ENCODE measurements at places on chromosomes 2 and 18. TPM values are rescaled to one million over a fixed set of nuclear protein-coding genes. Genes with fewer than 3 reads are reported as not detected.

DNA sequence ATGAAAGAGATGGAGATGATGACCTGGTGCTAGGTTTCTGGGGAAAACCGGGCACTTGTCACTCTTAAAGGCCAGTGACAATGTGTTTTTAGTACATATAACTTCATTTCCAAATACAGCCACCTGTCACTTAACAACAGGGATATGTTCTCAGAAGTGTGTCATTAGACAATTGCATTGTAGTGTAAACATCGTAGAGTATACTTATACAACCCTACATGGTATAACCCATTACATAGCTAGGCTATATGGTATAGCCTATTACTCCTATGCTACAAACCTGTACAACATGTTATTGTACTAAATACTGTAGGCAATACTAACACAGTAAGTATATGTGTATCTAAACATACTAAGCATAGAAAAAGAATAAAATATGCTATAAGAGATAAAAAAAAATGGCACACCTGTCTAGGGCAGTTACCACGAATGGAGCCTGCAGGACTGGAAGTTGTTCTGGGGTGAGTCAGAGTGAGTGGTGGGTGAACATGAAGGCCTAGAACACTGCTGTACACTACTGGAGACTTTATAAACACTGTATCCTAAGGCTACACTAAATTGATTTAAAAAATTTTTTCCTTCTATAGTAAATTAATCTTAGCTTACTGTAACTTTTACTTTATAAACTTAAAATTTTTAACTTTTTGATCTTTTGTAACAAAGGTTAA, 123.2 kb downstream of the THADA start:
- H3K27me3 ChIP-seq: no peaks in the 10 kb centered on the region
- H3K4me3 ChIP-seq: no peak overlapping the region
- H3K4me1 ChIP-seq: peaks cover 11% of the 10 kb centered on the region

DNA sequence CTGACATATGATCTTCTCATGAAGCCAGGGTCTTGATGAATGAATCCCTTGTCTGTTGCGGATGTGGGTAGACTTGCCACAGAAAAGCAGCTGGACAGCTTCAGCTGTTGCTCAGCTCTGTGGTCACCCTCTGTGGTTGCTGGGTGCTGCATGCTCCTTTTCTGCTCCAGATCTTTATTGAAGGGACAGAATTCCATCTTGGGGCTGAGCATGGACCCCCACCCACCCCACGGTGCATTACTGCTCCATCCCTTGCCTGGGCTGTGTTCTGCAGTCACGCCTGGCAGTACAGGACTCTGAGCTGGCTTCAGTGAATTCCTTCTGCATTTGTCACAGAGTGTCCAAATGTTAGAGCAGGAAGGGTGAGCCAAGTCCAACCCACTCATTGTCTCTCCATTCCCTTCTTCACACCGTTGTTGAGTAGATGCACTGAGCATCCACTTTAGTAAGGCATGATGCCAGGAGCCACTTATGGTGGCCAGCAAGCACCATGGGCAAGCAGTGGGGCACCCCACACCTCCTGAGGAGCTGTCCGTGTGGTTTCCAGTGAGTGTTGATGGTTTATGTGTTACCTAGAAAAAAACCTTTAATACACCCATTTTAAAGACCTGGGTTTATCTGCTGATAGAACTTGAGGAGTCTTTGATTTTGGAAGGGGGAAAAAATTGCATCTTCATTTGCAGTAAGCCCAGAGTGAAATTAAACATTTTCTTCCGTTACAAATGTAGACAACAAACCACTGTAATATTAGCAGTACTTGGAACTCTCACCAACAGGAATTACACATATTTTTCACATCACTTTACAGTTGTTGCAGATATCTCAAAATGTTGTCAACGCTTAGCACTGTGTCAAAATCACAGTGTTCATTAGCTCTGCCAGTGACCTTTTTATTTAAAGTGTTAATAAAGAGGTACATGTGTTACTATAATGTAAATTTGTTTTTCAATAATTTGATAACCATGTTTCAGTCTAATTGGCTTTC, 14.7 kb upstream of the ITGB6 start:
- peak; percentile 90 for DNase-seq
- no peak overlapping the region for H3K4me3 ChIP-seq
- H3K27me3 ChIP-seq: no peaks in the 10 kb centered on the region
- H3K4me1 ChIP-seq: peaks cover 12% of the 10 kb centered on the region

GRCh38 chr18:32461709-32462272, 8.9 kb downstream of the GAREM1 start:
- DNase-seq: peak; percentile 39
- no peaks in the 10 kb centered on the region for H3K4me1 ChIP-seq
- no peak overlapping the region for H3K4me3 ChIP-seq
- no peak overlapping the region for H3K27ac ChIP-seq
- no peaks in the 10 kb centered on the region for H3K36me3 ChIP-seq
- H3K27me3 ChIP-seq: no peaks in the 10 kb centered on the region

- H3K4me3 ChIP-seq: no peak overlapping the region
- no peak overlapping the region for H3K27ac ChIP-seq
- no peak for DNase-seq
- peaks cover 6% of the 10 kb centered on the region for H3K27me3 ChIP-seq
- peaks cover 5% of the 10 kb centered on the region for H3K4me1 ChIP-seq
These were observed 5.2 kb downstream of the GNLY start for GRCh38 chr2:85699325-85699724.

FBXO15 gene
- 0.90 TPM for total RNA-seq

MOGAT1 gene
- total RNA-seq: not detected

LIMS3 gene
- 12.7 TPM for total RNA-seq
